Lung (tissue), 17 donors: ENCODE measurements at places on chromosomes 11 and 22.

DNA sequence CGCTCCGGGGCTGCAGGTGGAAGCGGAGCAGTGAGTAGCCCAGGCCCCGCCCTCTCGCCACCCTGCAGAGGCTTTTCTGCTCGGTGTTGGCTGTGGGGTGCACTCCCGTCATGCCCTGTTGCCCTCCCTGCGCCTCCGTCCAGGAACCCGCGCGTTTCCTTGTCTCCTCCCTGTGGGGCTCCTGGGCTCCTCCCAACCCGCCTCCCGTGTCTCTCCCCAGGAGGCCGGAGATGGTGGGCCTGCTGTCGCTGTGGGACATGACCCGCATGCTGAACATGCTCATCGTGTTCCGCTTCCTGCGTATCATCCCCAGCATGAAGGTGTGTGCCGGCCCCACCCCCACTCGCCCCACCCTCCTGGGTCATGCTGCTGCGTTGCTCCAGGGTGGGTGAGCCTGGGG lies 32.4 kb downstream of the TPCN2 start:
- no peak for DNase-seq

- no peak for DNase-seq
Measured at GRCh38 chr11:102882389-102883024, 7.7 kb upstream of the MMP12 start.

- DNase-seq: peak; percentile 79
Measured at GRCh38 chr11:86069408-86070101, 671 bp upstream of the PICALM start.

DNA sequence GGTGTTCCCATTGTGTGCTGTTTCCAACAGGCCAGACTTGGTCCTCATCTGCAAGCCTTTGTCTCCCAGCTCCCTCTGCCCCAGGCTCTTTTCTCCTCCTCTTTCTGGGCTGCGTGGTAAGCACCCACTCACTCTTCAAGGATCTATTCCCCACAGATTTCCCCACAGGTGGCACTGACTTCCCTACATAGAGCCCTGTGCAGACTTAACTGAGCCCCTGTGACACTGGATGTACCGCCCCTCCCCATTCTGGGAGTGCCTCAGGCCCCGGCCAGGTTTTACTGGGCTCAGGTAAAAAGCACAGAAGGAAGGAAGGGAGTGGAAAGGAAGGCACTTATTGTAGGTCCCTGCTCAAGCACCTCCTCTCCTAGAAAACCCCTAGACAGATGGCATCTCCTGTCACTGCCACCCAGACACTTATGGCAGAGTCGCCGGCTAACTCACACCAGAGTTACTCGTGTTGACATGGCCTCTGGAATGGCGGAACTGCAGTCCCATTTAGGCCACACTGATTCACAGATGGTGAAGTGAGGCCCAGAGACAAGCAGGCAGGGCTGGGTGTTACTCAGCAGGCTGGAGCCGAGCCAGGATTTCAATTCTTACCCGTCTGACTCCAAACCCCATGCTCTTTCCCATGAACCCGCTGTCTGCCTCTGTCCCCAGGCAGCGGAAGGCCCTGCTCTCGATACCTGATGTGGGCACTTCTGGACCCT lies 47.2 kb downstream of the LRRC32 start:
- DNase-seq: no peak

DNA sequence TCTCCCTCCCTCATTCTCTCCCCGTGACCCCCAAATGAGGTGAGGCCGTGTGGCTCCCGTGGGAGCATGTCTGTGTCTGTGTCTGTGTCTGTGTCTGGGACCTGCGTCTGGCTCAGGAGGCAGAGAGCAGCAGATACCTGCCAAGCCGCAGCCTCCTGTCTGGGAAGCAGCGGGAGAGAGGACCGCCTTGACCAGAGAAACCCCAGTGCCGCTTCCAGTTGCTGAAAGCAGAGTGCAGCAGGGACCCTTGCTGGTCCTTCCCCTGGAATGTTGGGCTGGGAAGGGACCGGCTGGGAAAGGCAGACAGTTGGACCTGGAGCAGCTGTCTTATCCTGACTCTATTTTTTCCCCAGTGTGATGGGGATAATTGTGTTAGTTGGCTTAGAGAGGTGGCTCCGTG lies 525 bp downstream of the CSDC2 start:
- DNase-seq: peak; percentile 59

DNA sequence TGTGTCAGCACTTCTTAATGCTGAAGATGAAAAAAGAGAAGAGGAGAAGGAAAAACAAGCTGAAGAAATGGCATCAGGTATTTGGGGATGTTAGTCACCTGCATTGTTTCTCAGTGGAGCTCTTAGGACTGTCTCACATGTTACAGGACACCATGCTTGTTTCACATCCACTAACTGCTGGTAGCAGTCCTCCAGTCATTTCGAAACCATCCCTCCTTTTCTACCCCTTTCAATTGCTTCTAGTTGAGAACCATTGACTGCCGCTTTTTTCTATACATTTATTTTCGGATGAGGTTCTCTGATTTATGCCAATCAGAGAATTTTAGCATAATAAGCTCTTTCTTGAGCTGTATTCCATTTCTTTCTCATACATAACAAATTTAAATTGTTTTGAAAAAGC lies 21.5 kb downstream of the BIRC2 start:
- DNase-seq: no peak

- no peak for DNase-seq
Measured at GRCh38 chr11:84012171-84012826, 726.1 kb upstream of the CCDC90B start.
